Adipocyte (in vitro differentiated cells): ENCODE measurements at places on chromosomes 11 and 22.

GRCh38 chr11:109123816-109124787 lies 297.9 kb upstream of the C11orf87 start:
- peak; percentile 43 for DNase-seq

GRCh38 chr22:19517919-19518611 lies 6.1 kb downstream of the CLDN5 start:
- DNase-seq = no peak

GRCh38 chr22:41596776-41597634 lies 7.4 kb upstream of the PMM1 start:
- DNase-seq = peak; percentile 76

DNA sequence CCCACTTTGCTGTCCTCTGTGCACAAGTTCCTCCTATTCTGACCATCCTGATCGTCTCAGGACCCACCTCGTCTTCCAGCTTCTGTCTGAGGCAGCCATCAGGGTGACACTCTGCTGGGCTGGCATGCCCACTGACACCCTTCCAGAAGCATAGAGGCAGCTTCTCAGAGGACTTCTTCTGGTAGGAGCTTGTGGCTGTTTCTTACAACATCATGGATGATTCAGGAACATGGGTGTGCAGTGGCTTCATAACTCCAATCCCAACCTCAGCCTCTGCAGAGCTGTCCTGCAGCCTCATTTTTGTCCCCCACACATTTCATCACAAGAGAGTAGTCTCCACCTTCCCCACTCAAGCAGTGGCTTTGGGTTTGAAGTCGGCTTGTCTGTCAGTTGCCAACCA lies 20.9 kb upstream of the CTR9 start:
- no peak for DNase-seq

DNA sequence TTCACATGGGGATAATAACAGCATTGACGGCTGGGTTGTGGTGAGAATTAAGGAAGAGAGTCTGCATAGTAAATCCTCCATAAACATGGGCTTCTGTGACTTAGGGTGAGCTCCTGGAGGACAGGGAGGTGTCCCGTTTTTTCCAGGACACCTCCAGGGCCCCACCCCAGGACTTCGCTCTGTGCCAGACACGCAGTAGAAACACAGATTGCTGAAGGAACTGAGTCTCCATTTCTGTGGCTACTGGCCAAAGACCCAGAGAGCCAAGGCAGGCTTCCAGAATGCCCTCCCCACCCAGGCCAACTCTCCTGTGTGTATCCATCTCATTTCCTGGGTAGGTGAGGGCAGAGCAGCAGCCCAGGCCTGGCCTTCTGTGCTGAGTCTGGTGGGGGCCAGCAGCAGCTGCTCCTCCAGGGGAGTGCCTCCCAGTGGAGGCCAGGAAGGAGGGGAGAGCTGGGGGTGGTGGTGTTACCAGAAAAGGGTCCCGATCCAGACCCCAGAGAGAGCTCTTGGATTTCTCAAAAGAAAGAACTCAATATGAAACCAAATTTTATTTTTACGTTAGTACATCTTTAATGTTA lies 9.5 kb upstream of the RFPL3 start:
- DNase-seq = no peak
